ENCODE measurements at places on chromosomes 11 and 22.
A peak's percentile ranks its signal among the peaks of the same experiment; 100 is the strongest.

- DNase-seq = no peak
Measured at GRCh38 chr11:12024254-12024926, 16.0 kb upstream of the DKK3 start.

DNA sequence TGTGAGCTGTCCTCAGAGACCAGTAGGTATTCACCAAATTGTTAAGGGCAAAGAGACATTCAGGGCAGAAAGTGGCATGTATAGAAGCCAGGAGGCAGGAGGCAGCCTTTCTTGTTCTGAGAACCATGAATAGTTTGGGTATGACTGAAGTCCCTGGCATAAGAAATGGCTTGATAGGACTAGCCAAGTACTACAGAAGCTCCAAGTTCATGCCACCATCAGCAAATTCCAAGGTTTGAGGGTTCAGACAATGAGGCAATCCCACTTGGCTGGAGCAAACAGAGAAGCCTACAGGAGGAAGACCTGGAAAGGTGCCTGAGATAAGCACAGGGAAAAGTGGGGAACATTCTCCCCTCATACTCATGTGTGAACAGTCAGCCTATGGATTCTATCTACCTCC, 25.8 kb downstream of the XRRA1 start:
- DNase-seq = no peak

DNA sequence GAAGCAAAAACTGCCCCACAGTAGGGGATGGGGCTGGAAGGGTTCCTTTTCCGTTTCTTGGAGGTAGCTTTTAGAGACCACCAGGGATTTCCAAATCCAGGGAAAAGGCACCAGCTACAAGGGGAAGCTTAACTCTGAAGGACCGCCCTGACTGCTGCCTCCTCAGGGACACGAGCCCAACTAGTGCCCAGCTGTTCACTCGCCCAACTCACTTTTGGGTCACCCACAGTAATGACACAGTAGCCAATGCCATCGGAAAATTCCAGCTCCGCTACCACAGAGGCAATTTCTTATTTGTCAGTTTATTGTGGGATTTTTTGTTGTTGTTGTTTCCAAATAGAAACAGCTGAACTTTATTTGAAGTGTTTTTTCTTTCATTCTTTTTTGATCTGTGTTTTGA, 141.3 kb downstream of the ATXN10 start:
- no peak for DNase-seq

- DNase-seq = peak; percentile 46
Measured at GRCh38 chr22:37518509-37519267, 527 bp downstream of the CARD10 start.

GRCh38 chr11:48164836-48165235, 51.8 kb upstream of the OR4B1 start:
- no peak for DNase-seq

- DNase-seq = no peak
Measured at GRCh38 chr22:23036684-23037428, 33.5 kb upstream of the GNAZ start.

DNA sequence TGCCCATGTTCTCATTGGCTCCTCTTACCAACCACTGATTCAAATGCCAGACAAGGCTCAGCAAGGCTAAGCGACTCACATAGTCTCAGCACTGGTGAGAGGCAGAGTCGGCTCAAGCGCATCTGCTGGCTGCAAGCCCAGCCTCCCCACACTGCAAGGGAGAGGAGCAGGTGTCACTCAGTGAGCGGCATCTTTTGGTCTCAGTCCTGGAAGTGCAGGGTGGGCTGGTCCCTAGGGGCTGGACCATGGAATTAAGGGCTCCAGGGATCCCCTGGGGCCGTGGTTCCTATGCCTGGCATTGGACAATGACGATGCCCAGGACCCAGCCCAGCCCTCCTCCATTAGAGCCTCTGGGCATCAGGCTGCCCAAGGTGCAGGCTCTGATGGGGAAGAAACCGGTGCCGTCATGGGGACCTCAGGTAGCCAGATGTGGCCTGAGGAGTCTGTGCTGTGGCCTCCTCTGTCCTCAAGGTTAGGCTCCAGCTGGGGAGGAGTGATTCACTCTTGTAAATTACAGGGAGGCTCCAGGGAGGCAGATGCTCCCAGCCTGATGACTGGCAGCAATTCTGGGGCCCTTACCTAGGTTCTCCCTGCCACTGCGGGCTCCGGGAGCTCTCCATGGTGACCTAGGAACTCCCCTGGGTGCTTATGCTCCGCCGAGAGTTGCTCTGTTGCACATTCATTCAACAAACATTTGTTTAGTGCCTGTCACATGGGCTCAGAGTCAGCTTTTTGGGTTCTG, 28.0 kb downstream of the FADS2 start:
- no peak for DNase-seq

- no peak for DNase-seq
Measured at GRCh38 chr11:122399375-122399774, 256.1 kb upstream of the UBASH3B start.

DNA sequence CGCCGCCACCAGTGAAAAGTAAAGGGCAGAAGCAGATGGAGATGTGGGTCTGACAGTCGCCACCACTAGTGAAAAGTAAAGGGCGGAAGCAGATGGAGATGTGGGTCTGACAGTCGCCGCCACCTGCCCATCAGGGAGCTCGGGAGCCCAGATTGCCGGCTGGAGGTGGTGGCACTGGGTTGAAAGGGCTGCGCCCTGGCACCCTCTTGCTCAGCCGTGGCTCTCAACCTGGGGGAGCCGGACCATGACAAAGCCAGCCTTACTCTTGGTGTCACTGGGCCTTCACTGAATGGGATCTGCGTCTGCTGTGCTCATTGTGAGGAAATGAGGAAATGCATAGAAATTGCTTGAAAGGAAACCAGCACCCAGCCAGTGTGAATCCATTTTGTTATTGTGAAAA, 36.3 kb downstream of the AP2A2 start:
- no peak for DNase-seq

DNA sequence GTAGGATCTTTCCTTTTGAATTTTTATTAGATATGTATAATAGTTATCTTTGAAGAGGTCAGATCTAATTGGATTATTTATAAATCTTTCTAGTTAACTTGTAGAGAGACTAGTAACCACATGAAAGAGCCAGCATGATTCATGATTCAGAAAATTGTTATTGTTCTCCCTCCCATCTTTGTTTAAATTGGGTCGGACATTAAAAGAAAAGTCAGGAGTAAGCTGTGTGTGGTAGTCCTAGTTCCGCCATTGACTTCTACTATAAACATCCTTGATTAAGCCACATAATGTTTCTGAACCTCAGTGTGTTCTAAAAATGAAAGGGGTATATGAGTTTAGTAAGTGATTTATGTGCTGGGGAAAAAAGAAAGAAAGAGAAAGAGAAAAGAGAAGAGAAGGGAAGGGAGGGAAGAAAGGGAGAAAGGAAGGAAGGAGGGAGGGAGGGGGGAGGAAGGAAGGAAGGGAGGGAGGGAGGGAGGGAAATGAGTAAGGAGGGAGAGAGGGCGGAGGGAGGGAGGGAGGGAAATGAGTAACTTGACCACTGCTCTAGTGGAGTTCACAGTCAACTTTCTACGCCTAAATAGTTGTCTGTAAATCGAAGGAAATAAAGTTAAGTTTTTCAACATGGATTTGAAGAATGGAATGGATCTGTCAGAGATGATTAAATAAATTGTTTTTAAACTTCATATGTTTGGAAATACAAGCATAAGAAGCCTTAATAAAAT, 32.9 kb downstream of the SIK2 start:
- no peak for DNase-seq

- no peak for DNase-seq
Measured at GRCh38 chr11:104433751-104434150, 269.8 kb upstream of the PDGFD start.

DNA sequence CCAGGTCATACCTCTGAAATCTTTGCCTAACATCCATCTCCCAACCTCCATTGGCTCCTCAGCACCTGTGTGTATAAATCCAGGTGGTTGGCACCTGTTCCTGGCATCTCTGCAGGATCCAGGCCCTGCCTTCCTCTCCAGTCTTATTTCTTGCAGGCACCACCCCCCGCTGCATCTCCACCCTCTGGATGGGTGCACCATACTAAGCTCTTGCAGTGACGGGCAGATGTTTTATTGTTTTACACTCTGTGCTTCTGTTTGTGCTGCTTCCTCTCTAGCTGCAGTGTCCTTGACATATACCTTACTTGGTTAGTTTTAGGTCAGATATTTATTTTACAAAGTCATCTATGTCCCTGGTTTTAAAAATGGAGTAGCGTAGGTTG, 102.6 kb downstream of the TBC1D22A start:
- DNase-seq = no peak

- no peak for DNase-seq
Measured at GRCh38 chr11:35337136-35337913, 82.0 kb downstream of the SLC1A2 start.

- no peak for DNase-seq
Measured at GRCh38 chr11:72864702-72865655, 50.8 kb downstream of the ATG16L2 start.

DNA sequence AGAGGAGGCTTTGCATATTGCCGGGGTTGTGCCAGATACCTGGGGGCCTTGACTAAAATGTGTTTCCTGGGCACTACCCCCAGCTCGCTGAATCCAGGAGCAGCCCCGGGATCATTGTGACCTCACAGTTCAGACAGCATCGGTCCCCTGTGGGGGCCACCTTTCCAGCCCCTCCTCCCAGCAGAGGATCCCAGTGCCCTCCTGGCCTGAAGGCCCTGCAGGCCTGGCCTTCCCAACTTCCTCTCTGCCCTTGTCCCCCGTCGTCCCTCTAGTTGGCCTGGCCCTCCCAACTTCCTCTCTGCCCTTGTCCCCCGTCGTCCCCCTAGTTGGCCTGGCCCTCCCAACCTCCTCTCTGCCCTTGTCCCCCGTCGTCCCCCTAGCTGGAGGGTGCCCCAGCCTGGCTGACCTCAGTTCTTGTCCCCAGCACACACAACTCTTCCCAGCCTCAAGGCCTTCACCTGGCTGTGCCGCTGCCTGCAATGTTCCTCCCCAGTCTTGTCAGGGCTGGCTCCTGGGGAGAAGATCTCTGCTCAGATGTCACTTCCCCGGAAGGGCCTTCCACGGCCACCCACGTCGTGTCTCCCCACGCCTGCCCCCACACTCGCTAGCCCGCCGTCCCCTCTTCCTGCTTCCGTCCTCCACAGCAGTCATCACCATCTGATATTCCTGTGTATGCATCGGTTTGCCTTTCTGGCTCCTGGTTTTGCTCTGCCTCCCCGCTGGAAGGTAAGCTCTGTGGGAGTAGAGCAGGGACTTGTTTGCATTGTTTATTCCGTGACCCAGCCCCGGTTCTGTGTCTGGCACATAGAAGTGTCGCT, 12.6 kb upstream of the ANO1 start:
- no peak for DNase-seq

DNA sequence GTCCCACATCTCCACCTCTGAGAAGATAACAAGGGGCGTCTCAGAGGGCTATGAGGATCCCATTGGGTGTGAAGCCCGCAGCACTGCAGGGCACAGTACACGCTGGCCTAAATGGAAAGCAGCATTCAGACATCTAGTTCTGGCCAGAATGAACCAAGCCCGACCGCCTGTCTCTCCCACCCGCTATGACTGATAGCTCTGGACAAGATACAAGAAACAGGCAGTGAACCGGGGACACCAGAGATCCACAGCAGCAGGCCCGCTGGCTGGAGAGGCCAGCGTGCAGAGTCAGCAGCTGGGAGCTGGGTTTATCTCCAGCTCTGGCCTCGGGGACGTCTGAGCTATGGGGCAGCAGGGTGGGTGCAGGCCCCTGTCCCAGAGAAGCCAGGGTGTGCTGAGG, 9.6 kb downstream of the CERK start:
- DNase-seq = no peak

DNA sequence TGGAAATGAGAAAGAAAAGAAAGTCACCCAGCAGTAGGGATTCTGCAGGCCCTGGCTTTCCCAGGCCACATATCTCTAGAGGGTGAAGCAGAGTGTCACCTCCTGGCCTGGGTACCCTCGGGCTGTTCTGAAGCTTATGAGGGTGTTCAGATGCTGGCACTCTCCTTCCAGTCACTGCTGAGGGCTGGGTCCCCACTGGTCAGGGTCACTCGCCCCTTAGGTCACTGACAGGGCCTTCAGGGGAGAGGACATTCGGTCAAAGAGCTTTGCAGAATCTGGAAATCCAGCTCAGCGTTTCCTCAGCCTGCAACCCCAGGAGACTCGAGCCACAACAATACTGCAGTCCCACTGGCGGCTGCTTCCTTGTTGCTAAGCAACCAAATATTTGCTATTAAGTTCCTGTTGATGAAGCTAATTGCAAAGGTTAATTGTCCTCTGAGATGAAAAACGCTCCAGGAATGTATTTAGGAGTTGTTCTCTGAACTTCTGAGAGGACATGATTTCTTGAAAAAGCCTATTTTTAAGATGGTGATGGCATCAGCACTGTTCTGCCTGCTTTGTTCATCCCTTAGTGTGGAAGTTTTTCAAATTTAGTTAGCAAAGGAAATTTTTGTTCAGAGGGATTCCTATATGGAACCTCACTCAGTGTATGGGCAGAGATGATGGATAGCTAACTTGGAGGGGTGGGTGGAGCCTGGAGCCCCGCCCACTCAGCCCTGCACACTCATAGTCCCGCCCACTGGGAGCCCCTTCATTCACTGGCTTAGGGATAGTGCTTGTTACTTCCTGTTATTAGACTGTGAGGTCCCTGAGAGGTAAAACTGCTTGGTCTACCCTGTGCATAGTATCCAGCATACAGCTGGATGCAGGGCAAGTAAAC, 109.2 kb downstream of the CSNK2A3 start:
- DNase-seq = peak; percentile 66

- DNase-seq = peak; percentile 93
Measured at GRCh38 chr11:70191495-70192140, 11.5 kb upstream of the FADD start.

DNA sequence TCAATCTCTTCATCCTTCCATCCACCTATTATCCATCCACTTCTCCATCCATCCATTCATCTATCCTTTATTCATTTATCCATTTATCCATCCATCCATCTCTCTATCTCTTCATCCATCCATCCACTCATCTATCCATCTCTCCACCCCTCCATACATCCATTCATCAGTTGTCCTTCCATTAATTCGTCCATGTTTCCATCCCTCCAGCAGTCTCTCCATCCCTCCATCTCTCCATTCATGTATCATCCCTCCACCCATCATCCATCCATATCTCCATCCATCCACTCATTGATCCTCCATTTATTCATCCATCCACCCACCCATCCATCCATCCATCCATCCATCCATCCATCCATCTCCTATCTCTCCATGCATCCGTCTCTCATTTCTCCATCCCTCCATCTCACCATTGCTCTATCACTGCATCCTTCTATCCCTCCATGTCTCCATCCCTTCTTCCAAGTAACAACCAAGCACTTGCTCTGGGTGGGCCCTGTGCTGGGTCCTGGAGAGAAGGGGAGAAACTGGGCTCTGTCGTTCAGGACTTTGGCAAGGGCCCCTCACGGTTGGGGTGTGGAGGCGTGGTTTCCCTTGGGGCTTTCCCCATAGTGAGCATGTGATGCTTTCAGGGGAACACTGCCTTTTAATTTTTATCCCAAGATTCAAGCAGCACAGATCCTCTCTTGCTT, 43.3 kb downstream of the SMIM38 start:
- no peak for DNase-seq

DNA sequence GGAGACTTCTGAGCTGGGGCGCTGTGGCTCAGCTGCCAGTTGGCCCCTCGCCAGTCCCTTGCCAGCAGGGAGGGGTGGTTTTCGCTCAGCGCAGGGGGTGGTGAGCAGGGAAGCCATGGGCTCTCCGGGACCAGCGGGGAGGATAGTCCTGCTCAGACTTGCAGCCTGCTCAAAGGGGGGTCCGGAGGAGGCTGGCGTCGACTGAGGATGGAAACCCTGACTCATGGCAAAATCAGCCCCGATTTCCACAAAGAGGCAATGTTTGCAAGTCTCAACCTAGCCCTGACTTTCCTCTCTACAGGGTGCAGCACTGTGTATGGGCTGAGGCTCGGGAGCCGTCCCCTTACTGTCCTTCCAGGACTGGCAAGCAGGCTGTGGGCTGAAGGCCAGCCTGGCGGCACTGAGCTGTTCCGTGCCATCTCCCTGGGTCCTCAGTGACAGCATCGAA, 35.1 kb downstream of the FBLN1 start:
- no peak for DNase-seq

All from WTC11 (cell line).